ENCODE measurements at places on chromosomes 5 and 9. TPM values are rescaled to one million over a fixed set of nuclear protein-coding genes. Genes with fewer than 3 reads are reported as not detected.

- DNase-seq, result no peak
- H3K4me3 ChIP-seq, result no peak overlapping the region
- H3K27me3 ChIP-seq, result no peaks in the 10 kb centered on the region
- H3K27ac ChIP-seq, result no peak overlapping the region
- peaks cover 12% of the 10 kb centered on the region for H3K4me1 ChIP-seq
Measured at GRCh38 chr5:14727928-14728458, 63.5 kb downstream of the OTULIN start.

The TAF11L4 gene
- total RNA-seq, result not detected

GRCh38 chr5:134114886-134115805 lies 665 bp downstream of the TCF7 start:
- no peak for DNase-seq
- H3K27me3 ChIP-seq, result peaks cover 10% of the 10 kb centered on the region
- peaks cover 24% of the 10 kb centered on the region for H3K4me1 ChIP-seq
- H3K4me3 ChIP-seq, result peak overlapping the region; percentile 79
- peaks cover 2% of the 10 kb centered on the region for H3K36me3 ChIP-seq

- DNase-seq, result no peak
- no peaks in the 10 kb centered on the region for H3K36me3 ChIP-seq
- peaks cover 8% of the 10 kb centered on the region for H3K27me3 ChIP-seq
- no peaks in the 10 kb centered on the region for H3K4me1 ChIP-seq
Measured at GRCh38 chr9:27752069-27752468, 178.8 kb upstream of the C9orf72 start.
